Stimulated activated CD8-positive, alpha-beta memory T cell treated with anti-CD3 and anti-CD28 coated beads, Interleukin-15, amount 100 ng/mL, for 4 hours (primary cell): ENCODE measurements at places on chromosomes 12 and 14.

DNA sequence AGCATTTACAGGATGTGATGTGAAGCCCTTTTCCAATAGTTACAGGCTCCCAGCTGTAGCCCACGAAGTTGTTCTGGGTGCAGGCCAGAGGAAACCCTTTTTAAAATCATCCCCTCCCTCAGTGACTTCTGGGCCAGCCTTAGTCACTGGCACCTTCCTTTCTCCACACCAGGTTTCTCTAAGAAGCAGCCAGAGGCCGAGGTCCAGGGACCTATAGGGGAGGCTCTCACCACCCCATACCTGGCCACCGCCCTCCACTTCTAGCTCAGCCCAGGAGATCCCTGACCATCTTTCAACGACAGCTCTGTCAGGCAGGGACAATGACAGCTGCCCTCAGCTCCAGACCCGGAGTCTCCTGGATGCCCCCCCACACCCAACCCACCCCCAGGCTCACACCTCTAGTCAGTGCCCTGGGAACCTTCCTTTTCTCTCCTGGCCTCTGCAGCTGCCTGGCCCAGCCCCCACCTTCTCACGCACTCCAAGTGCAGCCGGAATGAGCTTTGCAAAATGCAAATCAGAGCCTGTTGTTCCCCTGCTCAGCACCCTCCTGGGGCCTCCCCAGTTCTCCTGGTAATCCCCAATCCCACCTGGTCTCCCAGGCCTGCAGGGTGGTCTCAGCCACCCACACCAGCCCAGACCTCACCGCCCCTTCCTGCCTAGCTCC is 46.7 kb downstream of the TESC start:
- no peak for DNase-seq

- DNase-seq: no peak
Observed at GRCh38 chr12:28226705-28227104, 36.4 kb downstream of the CCDC91 start.

DNA sequence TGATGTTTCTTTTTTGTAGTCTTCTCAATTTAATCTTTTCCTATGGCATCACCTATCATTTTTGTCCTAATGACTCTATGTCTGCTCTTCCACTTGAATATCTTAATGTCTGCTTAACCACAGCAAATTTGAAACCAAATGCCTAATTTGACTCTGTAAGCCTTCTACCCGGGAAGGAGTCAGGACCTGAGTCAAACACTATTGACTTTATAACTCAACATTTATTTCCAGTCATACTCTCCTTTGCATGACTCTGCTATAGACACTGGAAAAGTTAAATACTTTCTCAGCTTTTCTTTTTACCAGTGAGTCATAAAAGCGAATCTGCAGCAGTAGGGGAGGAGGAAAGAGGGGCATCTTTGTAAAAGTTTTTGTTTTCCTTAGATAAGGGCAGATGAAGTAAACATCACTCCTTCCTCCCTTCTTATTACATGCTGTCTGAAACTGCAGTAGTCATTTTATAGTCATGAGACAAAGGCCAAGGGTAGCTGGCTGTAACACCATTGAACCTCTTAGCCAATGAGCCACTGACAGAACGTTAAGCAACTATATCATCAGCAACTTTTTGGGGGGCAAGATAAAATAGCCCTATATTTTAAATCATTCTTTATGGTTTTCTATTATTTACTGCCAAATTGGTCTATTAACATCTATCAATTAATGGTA is 179.3 kb downstream of the MIPOL1 start:
- DNase-seq: no peak

DNA sequence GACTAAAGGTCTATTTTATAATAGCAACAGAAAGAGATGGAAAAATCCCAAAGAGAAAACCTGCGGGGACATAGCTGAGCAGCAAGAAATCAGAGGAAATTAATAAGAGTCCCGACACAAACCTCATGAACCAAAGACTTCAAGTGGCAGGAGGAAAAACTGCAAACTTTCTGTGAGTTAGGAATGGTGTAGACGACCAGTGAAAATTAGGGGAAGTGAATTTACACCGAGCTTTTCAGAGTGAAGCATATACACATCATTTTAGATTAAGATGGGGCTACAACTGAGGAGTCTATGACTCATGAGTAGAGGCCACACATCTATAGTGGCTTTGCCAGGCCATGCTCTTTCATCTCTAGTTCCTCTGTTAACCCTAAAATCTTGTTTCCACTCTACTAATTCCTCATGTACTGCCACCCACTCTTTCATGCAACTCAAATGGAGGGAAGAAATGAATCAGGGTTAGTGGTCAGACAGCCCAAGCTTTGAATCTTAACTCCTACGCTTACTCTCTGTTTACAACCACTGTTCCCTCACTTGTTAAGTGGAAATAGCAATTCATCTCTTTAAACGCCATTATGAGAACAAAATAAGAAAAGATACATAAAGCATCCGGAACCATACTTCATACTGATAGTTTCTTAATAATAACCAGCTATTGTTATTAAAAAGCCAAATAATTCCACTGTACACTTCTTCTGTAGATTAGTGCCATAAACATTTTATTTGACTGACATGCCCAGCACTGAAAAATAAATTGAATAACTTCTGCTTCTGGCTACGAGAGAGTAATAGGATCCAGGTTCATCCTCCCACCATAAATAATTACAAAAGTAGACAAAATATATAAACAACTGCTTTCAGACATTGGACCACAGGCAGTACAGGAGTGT is 219.3 kb downstream of the RMST start:
- DNase-seq: no peak

DNA sequence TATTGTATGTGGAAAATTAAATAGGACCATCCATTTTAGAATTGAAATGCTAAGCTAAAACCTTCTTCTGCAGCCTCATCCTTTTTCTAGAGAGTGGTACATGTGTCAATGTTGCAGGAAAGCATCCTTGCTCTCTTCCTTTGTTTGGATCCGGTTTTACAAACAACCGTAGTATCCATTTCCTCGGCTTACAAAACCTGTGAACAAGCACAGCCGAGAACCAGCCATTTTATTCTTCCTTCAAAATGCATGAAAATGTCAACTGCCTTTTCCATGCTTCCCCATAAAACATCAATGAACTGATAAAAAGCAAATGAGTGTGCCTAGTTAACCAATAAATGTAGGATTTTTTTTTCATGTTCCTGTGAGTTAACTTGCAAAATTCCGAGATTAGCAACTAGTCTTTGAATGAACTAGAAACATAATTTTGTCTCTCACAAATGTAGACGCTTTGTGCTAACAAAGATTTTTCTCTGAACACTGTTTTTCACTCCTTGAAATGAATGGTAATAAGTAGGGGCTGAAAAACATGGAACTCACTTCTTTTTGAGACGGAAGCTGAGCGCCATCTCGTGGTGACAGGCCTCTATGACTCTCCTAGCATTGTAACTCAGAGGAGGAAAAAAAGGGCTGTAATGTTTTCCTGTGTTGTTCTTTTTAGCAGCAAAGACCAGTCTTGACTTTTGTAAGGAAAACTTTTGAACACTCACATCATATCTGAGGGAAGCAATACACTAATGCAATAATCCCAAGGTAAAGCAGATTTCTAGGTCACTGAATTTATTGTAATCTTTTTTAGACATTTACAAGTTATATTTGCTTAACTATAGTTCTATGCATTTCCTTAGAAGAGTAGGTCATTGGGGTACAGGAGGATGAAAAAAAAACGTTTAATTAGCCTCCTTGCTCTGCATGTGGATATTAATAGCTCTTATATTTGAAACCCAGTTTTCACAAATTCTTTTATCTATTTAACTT is 157.4 kb upstream of the FOXG1 start:
- DNase-seq: no peak

GRCh38 chr12:68454892-68455291 is 122.7 kb upstream of the MDM1 start:
- no peak for DNase-seq

GRCh38 chr14:26200687-26201086 is 397.1 kb downstream of the NOVA1 start:
- DNase-seq: no peak

- no peak for DNase-seq
Observed at GRCh38 chr12:111046896-111047295, 126.5 kb upstream of the MYL2 start.

GRCh38 chr12:67952787-67953186 is 36.5 kb upstream of the IFNG-AS1 start:
- DNase-seq: no peak

- DNase-seq: no peak
Observed at GRCh38 chr12:94187361-94187760, 39.0 kb downstream of the PLXNC1 start.

DNA sequence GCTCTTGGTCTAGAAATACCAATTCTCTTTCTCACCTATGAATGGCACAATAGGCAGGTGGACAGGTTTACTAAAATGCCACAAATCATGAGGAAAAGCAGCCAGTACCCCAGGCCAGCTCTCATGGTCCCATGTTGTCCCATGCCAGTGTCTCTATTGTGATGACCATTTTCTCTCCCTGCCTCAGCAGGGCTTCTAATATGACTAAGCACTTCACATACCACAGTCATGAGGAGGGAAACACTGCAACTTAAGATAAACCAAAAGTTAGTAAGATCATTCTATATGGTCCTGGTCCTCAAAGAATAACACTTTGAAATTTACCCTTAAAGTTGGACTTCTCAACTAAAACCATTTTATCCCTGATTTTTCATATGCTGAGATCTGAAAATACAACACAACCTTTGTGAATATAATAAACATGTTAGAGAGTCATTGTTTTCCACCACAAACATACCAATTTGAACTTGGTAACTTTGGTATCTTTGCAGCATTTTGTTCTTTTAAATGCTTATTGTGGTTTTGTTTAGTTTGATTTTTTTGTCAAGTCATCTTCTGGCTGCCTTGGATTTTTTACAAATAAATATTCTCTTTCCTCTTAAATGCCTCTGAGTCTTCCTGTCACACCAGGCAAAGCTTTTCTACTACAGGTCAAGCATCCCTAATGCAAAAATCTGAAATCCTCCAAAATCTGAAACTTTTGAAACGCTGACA is 3.6 kb downstream of the TTC5 start:
- DNase-seq: no peak

DNA sequence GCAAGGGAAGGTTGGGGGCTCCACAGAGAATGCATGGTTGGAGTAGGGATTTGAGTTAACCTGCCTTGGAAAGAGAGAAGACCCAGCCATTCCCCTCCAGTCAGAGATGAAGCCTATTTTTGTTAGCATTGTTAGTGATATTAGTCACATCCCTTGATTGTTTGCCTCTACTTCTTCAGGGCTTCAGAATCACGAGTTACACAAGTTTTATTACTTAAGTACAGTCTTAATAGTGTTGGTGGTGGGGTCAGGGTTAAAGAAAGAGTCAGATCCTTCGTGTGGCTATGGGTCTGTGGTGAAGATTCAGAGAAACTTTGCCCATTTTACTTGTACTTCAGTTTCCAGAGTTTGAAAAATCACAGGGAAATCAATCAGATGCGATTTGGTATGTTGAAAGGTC is 363.1 kb downstream of the LRIG3 start:
- DNase-seq: no peak

GRCh38 chr12:130303781-130304180 is 33.9 kb upstream of the PIWIL1 start:
- DNase-seq: no peak

GRCh38 chr14:57066887-57067513 is 201.7 kb downstream of the EXOC5 start:
- DNase-seq: no peak

GRCh38 chr12:80702889-80703805 is 4.3 kb upstream of the MYF6 start:
- DNase-seq: no peak

DNA sequence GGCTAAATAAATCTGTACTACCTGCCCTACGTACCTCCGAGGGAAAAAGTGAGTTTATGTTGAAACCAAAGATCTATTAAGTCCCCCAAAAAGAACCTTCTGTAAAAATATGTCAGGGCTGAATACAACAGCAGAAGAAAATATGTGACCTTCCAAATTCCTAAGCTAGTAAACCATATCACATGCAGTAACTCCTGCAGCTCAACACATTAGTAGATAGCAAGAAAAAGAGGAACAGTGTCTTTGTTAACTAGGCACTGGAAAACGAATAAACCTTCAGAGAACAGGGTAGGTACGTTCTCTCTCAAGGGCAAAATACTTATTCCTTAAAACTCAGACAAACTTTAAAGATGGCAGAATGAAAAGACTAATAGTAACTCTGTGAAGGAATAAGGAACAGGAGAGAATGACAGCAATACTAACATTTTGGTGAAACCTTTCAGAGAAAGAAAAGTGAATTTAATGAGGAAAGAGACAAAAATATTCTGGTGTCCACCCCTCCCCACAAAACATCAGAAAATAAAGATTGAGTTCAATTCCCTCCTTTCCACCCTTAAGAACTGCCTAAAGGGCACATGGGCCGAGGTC is 18.0 kb downstream of the CBX5 start:
- no peak for DNase-seq

- no peak for DNase-seq
Observed at GRCh38 chr12:128864516-128865186, 11.4 kb downstream of the GLT1D1 start.

DNA sequence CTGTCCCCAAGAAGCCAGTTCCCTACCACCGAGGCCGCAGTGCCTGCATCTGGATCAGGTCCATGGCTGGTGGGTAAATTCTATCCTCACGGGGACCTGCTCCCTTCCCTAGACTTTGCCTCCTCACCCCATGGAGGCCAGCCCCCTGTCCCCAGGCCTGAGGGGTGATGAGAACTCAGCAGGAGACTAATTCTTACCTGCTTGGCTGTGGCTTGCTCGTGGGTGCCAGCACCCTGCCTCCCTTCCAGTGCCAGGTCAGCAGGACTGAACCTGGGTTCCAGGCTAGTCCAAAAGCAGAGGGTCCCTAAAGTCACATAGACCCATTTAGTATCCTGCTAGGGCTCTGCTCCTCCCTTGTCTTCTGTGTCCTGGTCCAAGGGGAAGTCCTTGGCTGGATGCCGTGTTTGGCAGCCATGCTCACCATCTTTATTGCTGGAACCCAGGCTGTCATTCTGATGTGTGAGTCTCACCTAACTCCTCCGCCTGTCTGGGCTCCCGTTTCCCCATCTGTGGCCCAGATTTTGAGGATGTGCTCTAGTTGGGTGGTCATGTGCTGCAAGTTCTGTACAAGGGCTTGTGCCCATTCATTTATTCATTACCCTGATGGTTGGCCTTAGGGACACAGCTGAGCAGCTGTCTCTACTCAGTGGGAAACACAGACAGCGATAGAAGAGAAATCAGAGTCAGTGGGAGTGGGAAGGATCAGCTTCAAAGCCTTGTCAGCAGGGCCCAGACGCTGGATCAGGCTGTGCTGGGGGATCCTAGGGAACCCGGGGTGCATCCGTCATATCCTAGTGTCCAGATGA is 949 bp downstream of the PLBD2 start:
- no peak for DNase-seq

DNA sequence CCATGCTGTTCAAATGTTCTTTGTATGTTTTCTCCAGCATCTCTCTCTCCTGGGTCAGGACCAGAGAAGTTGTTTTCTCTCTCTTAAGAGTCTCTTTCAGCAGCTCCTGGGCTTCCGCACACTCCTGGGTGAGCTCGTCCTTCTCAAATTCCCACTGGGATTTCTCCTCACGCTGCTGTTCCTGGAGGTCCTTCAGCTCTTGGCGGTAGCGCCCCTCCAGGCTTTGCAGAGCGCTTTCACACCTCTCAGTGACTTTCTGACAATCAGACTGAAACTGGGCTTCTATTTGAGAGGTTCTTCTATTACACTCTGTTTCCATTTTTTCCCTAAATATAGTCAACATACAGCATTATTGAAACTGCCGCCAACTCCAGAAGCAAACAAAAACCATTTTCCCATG is 72.7 kb downstream of the NIN start:
- no peak for DNase-seq

GRCh38 chr12:69130064-69130463 is 109.3 kb upstream of the CPSF6 start:
- DNase-seq: no peak
